Stimulated activated CD8-positive, alpha-beta memory T cell treated with anti-CD3 and anti-CD28 coated beads, Interleukin-2, amount 100 ng/mL, for 1 hour (primary cell): ENCODE measurements at places on chromosomes 16 and 17.

DNA sequence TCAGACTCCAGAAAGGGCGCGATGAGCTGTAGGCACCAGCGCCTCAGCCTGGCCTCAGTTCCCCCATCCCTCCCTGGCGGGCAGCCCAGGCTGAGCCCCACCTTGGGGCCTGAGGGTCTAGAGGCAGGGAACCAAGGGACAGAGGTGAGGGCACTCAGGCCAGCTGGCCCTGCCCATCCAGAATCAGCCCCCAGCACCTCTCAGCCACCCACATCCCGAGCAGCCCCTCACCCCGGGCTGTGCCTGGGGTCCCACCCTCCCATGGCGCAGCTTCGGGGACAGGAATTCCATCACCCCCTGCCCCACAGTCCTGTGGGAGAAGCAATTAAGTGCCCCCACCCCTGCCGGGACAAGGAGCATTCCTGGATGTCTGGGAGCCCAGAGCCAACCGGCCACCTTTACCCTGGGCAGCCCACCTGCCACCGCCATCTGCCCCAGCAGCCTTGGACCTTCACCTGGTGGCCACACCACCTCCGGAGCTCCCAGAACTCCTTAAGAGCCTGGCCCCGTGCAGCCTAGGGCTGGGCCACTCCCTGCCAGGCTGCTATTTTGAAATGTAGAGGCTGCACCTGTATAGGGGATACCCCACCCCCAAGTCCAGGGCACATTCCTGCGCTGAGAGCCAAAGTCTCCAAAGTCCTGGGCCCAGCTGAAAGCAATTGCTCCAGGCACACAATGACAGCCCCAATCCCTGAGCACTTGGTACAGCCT is 33.7 kb upstream of the PVALEF start:
- DNase-seq: no peak

GRCh38 chr17:49132699-49133364 is at the start of gene B4GALNT2:
Gene B4GALNT2 (plus strand): TSS chr17:49132769. CDS start chr17:49132793, 24 bp downstream.
- DNase-seq: no peak

DNA sequence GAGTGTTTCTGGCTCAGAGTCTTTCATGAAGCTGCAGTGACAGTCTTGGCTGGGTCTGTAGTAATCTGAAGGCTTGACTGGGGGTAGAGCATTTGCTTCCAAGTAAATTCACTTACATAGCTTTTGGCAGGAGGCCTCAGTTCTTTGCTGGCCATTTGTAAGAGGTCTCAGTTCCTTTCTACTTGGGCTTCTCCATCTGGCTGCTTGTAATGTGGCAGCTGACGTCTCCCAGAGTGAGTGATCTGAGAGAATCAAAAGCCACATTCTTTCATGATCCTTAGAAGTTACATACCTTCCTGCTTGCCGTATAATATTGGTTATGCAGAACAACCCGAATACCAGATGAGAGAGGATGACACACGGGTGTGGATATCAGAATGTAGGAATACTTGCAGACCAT is 39.8 kb downstream of the NF1 start:
- DNase-seq: no peak

DNA sequence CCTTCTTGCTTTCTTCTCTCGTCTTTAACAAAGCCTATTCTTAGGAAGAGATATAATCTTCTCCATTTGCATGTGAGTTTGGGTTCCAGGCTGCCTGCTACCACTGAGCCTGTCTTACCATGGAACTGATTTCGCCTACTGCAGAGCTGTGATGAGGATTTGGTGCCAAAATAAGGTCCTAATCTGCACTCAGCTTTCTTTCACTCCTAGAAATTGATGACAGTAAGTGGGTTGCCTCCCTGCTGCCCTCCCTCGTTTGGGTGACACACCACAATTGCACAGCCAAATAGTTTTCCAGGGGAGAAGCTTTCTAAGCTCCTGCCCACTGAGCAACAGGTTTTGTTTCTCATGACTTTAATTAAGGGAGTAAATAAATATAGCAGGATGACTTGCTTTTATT is 25.1 kb upstream of the ASIC2 start:
- no peak for DNase-seq

DNA sequence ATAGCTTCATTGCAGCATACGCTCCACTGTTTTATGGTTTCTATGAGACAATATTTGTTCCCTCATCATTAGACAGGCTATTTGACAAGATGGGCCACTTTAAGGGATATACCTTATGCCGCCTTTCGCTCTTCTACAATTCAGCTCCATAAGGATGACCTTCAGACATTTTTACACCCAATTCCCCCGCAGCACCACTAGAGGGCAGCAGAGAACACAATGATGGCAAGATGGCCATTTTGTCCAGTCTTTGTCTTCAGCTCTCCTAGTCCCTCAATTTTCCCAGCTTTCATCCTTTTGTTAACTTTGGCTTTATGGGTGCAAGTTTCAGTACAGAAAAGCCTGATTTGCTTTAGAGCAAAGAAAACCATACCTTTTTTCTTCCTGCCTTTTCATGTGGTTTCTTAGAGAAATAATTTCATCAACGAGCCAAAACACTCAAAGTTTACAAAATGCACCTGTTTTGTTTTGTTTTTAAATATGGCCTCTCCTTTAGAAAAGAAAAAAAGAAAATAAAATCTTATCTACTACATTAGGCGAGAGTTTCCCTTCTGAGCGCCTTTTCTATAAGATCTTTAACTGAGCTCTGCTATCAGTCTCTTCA is 355.3 kb downstream of the TOX3 start:
- DNase-seq: no peak

- DNase-seq: no peak
Measured at GRCh38 chr16:85259832-85260167, 147.5 kb upstream of the CIBAR2 start.

- DNase-seq: no peak
Measured at GRCh38 chr17:35972535-35972934, 8.8 kb downstream of the CCL16 start.

DNA sequence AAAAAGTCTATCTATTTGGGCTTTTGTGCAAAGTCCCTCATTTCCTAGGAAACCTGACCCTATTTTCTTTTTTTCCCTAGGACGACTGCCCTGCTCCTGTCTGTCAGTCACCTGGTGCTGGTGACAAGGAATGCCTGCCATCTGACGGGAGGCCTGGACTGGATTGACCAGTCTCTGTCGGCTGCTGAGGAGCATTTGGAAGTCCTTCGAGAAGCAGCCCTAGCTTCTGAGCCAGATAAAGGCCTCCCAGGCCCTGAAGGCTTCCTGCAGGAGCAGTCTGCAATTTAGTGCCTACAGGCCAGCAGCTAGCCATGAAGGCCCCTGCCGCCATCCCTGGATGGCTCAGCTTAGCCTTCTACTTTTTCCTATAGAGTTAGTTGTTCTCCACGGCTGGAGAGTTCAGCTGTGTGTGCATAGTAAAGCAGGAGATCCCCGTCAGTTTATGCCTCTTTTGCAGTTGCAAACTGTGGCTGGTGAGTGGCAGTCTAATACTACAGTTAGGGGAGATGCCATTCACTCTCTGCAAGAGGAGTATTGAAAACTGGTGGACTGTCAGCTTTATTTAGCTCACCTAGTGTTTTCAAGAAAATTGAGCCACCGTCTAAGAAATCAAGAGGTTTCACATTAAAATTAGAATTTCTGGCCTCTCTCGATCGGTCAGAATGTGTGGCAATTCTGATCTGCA is 12.9 kb downstream of the TMEM98 start:
- DNase-seq: no peak

GRCh38 chr16:85061566-85061965 is 34.0 kb downstream of the KIAA0513 start:
- no peak for DNase-seq

- no peak for DNase-seq
Measured at GRCh38 chr16:16032271-16032979, 83.0 kb downstream of the ABCC1 start.

DNA sequence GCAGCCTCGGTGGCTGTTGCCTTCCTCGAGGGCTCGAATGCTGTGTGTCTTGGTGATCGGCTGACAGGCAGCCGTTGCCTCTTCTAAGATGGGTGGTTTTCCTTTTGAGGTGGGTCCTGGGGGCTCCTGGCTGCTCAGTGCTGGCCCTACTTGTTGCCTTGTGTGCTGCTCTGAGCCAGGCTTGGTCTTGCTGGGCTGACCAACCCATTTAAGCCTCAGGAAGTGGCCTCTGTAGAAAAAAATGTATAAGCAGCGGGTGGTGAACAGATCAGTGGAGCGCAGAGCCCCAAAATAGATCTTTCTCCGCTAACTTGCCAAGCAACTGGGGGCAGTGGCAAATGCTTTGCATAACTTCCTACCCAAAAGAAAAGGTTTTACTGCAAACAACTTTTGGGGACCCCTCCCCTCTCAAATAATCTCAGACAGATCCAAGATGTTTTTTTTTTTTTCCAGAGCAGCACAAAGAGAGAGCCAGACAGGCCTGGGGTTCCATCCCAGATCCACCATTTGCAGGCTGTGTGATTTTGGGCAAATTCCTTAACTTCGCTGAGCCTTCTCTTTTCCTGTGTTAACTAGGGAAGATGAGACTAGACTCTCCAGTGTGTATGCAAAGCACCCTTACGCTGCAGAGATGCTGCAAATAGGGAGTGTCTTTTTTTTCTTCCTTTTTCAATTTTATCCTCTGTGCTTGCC is 42.5 kb downstream of the PLCG2 start:
- DNase-seq: no peak

DNA sequence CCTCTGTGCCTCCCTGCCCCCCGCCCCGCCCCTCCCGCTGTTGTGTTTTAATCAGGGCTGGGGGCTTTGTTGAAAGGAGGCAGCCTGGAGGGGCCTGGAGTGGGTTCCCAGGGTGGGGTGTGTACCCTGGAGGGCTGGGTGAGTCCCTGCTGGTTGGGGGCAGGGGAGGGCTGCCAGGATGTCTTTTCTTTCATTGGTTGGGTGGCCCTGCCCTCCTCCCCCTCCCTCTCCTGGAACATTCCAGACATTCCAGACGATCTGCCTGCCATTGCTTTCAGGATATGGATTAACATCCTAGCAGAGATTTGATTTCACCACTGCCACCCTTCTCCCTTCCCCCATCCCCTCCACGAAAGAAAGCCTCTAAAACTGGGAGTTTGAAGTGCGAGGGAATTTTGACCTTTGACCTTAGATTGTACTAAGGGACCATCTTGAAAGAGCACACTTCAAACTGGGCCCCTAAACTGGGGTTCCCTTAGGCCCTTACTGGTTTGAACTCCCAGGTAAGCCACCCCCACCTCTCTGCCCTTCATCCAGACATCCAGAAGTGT is 25.3 kb downstream of the IGF2BP1 start:
- no peak for DNase-seq
